ENCODE measurements at places on chromosomes 1 and 21.

DNA sequence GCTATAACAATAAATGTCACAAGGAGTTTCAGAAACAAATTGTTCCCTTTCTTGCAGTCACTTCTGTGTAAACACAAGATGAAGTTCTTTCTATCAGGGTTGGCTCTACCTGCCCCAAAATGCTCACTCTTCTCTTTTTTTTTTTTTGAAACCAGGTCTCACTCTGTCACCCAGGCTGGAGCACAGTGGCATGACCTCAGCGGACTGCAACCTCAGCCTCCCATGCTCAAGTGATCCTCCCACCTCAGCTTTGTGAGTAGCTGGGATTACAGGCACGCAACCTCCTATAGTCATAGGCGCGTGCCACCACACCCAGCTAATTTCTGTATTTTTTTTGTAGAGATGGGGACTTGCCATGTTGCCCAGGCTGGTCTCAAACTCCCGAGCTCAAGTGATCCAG lies 10.5 kb upstream of the CTNNBIP1 start:
- DNase-seq: no peak

GRCh38 chr1:247681288-247681897 lies 1.9 kb upstream of the OR13G1 start:
- peak; percentile 6 for DNase-seq

- DNase-seq: no peak
Observed at GRCh38 chr1:151777317-151777716, 13.0 kb downstream of the TDRKH start.

GRCh38 chr1:160404094-160404493 lies 3.7 kb downstream of the VANGL2 start:
- DNase-seq: no peak

GRCh38 chr1:246491551-246492053 lies 15.5 kb downstream of the SMYD3 start:
- DNase-seq: no peak

GRCh38 chr1:96598416-96599168 lies 123.0 kb upstream of the PTBP2 start:
- DNase-seq: no peak

DNA sequence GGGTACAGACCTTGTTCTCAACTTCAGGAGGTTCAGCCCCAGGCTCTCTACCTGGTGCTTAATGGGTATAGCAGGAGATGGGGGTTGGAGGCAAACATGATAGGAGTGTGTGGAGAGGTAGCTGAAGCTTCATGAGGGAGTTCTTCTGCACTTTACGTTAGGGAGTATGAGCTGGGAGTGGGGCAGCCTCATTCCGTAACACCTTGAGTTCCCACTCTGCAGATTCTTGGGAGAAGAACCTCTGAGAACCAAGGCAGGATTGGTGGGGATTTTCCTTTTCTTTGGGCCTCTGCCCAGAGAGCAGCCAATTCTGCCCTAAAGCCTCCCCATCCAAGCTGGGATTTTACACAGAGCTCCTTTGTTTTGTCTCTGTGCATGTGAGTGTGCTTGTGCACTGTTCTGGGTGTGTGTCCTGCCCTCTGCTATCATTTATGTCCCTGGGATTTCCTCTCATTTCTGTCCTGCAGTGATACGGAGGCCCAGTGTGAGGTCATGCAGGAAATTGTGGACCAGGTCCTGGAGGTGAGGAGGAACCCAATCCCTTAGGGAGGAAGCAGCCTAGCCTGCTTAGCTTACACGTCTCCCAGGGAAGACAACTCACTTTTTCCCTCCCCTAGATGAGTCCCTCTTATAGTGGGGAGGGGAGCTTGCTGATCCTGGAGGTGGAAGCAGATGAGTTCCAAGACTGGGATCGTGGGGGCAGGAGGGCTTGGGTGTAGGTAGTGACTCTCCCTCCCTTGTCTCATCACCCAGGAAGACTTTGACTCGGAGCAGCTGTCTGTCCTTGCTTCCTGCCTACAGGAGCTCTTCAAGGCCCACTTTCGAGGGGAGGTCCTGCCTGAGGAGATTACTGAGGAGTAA lies 11.6 kb upstream of the SLC27A3 start:
- no peak for DNase-seq

DNA sequence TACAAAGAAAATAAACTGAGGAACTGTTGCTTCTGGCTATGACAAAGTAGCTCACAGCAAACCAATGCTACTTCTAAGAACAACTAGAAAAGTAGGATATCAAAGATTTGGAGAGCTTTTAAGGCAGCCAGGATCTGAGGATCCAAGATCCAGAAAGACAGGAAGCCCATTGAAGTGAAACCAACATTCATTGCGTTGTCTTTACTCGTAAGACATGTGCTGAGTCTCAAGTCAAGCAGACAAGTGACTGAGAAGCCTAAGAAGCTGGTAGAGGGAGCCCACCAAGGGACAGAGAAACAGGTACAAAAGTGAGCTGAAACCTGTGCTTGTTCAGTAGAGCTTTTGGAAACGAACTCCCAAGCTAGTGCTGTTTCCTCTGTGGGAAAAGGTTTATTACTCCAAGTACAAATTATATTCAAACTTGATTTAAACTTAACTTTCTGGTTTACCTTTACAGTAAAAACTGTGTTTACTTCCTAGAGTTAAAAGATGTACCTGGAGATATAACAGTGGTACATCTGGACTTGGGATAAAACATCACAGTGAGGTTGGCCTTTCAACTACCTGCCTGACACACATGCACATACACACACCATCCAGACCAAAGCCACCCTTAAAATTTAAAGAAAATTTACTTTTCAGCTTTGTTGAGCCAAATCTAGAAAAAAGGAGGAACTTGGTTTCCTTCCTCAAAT lies 41.2 kb downstream of the NME7 start:
- no peak for DNase-seq
